ENCODE measurements at places on chromosomes 16 and 17.

DNA sequence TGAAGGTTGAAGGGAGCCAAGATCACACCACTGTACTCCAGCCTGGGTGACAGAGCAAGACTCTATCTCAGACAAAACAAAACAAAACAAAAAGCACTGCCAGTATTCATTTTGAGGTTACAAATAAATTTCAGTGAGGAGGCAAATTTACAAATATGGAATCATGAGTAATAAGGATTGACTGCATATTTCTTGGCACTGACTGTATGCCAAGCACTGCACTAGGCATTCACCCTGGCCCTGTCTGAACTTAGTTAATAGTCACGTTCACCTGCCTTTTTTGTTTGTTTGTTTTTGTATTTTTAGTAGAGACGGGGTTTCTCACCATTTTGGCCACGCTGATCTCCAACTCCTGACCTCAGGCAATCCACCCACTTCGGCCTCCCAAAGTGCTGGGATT, 5.1 kb downstream of the LDAF1 start:
- no peak for DNase-seq

DNA sequence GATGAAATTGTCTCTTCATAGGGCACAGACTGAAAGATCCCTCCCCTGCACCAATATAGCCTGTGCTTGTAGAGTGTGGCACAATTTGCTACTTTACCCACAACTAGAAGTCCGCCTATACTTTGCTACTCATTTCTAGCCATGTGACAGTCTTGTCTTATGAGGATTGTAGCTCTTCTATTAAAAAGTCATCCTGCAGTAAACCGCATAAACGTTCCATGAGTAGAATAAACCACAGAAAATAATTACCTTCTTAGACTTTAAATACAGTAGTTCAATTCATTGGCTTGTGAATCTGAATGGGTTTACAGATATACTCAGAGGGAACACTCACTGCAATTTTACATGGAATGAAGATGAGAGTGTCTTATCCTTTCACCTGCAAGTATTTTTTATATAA, 4.4 kb downstream of the KRT27 start:
- no peak for DNase-seq

DNA sequence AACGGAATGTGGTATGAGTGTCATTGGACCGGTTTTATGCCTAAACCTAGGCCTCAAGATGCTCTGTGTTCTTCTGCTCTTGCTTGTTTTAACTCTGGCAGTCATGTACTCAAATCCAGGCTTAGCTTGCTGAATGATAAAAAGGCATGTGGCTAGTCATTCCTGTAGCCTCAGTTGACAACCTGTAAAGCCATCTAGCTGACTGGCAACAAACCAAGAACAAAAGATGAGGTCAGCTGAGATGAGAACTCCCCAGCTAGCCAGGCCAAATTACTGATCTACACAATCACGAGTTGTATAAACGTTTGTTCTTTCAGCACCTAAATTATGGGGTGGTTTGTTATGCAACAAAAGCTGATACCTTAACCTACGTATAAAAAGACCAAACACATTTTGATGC, 1406.0 kb upstream of the CDH8 start:
- no peak for DNase-seq

- no peak for DNase-seq
Measured at GRCh38 chr17:52517176-52517575, 358.7 kb upstream of the CA10 start.

GRCh38 chr17:5758651-5759050, 174.3 kb upstream of the NLRP1 start:
- no peak for DNase-seq

DNA sequence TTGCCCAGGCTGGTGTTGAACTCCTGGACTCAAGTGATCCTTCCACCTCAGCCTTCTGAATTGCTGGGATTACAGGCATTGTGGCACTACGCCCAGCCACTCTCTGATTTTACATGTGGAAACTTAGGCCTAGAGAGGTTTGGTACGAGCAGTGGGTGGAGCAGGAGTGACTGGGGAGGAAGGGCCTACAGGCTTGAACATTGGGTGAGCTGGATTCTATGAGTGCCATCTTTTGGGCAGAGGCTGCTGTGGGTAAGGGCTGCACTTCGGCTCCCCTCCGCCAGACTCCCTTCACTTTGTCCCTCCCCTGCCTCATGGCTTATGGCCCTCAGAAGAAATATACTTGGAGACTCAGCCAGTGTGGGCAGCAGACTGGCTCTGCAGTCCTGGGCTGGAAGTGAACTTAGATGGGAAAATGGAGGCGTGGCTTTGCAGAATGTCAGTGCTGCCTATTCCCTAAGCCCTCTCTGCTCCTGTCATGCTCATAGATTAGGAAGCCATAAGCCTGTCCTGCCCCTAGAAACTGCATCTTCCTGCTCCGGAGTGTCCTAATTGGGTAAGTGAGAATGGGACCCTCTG, 9.5 kb upstream of the MRC2 start:
- no peak for DNase-seq

GRCh38 chr16:58425245-58425644, 33.0 kb downstream of the GINS3 start:
- DNase-seq = no peak

DNA sequence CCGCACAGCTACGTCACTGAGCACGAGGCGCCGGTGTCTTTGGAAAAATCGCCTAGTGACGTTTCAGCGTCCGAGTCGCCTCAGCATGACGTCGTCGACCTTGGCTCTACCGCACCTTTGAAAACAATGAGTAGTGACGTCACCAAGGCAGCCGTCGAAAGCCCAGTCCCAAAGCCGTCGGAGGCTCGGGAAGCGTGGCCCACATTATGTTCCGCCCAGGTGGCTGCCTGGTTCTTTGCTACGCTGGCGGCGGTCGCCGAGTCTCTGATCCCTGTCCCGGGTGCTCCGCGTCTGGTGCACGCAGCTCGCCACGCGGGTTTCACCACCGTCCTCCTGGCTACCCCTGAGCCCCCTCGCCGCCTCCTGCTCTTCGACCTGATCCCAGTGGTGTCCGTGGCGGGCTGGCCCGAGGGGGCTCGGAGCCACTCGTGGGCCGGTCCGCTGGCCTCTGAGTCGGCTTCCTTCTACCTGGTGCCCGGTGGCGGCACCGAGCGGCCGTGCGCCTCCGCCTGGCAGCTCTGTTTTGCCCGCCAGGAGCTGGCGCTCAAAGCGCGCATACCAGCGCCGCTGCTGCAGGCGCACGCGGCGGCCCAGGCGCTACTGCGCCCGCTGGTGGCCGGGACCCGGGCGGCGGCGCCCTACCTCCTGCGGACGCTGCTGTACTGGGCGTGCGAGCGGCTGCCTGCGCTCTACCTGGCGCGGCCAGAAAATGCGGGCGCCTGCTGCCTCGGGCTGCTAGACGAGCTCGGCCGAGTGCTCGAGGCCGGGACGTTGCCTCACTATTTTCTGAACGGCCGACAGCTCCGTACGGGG, 1.5 kb downstream of the TMEM102 start:
- DNase-seq = peak; percentile 86

DNA sequence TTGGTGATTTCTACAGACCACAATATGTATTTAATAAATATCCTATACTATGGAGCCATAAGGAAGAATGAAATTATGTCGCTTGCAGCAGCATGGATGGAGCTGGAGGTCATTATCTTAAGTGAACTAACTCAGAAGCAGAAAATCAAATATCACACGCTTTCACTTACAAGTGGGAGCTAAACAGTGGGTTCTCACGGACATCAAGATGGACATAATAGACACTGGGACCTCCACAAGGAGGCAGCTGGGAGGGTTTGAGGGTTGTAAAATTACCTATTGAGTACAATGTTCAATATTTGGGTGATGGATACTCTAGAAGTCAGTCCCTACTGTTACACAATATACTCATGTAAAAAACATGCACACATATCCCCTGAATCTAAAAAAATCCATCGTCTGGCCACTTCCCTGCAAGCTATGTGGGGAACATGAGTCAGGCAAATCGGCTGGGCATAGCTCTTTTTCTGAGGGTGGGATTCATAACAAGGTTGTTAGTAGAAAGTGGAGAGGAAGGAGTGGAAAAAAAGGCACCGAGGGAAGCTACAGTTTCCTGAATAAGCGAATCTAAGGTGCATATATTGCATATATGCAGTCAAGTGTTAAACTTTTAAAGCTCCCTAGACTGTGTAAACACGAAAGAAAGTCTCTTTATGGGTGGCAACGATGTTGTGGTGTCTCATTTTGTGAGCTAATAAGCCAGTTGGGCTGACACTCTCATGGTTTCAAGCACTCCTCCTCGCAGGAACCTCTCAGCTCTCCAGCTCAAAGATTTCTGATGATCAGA, 135.2 kb upstream of the CPHXL start:
- DNase-seq = no peak

Data from stimulated activated naive CD8-positive, alpha-beta T cell treated with anti-CD3 and anti-CD28 coated beads, Interleukin-15, amount 100 ng/mL, for 72 hours (primary cell).